ENCODE measurements at places on chromosomes 1 and 21.

DNA sequence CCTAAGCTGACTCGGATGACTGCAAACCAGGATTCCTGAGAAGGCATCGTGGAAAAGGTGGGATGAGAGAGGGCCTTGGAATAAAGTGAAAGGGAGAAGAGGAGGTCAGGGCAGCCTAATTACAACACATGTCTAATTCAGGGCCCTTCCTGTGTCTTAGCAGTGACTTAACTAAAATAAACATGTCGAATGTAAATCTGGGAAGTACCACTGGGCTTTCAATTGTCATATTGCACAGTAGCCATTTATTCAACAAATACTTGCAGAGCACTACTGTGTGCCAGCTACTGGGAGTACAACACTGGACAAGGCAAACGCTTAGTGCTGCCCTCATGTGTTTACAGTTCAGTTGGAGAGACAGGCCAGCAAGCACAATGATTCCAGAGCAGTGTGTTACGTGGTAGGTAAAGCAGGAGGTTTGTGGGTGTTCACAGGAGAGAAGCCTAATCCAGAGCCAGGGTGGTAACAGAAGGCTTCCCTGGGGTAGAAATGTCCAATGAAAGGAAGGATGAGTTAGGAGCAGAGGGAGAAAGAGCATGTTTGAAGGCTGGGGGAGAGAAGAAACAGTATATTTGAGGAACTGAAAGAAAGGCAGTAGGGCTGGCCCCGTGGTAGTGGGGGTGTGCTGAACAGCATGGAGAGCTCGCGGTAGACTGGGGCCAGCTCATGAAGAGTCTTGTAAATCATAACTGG lies 38.0 kb upstream of the RASAL2 start:
- no peak for DNase-seq

- DNase-seq = no peak
These were observed 11.5 kb downstream of the PSRC1 start for GRCh38 chr1:109271458-109271857.

- DNase-seq = no peak
These were observed 131.9 kb upstream of the USP24 start for GRCh38 chr1:55347041-55347440.

DNA sequence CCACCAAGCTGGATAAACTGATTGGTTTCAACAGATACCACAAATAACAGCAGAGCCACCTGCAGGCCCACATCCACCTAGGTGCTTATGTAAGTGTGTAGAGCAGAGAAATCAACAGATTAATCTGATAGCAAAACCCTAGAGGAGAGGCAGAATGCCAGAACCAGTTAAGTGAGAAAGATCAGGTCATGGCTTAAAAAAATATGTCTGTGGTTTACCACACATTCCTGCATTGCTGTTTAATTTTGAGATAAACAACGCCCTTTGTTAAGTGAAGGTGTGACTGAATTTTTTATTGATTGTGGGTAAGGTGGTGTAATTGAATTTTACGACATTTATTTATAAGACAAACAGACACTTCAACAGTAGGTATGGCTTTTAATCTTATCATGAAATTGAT lies 21.2 kb downstream of the CRNN start:
- DNase-seq = no peak

GRCh38 chr1:85296980-85297379 lies 20.5 kb upstream of the BCL10 start:
- DNase-seq = no peak

- DNase-seq = no peak
These were observed 242.1 kb upstream of the JUN start for GRCh38 chr1:59025898-59026426.

DNA sequence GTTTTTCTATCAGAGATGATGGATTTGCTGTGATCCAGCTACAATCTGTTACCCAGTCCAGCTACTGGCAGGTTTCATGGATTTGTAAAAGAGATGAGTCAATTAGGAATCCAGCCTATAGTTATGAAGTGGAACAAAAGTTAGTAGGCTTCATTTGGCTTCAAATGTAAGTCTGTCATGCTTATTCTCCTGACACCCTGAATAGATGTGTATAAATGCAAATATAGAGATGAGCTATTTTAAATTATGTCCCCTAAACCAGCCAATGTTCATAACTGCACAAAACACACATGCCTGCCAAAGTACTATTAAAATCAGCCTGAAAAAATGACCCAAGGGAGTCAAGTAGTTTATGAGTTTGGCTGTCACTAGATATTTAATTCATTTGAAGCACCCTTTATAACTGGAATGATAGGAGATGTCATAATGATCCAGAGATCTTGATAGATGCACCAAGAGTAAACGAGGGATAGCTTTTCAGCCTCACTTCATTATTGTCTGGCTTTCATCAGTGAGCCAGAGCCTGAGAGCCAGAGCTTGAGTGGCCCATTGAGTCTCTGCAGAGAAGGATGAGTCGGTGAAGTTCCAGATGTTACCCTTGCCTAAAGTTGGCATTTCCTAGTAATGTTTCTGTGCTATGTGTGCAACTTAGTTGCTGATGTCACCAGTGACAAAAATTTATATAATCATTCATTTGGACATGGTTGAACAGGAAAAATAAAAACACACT lies 11.8 kb upstream of the NTMT2 start:
- DNase-seq = no peak

- DNase-seq = no peak
These were observed 194.5 kb downstream of the LHX8 start for GRCh38 chr1:75328691-75329090.

DNA sequence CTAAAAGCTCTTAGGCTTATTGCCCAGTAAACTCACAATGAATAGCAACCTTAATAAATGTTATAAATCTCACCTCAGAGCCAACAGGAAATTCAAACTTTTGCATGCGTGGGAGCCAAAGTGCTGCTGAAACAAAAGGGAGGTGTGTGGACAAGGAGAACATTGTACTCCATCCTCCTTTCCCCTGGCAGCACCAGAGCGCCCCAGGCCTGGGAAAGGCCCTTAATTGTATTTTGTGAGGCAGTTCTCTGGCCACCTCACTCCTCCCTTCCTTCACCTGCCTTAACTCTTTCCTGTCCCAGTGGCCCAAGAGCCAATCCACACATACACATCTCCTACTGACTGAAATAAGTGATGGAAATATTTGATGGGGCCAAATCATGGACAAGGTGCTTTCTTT lies 648.5 kb downstream of the LMO4 start:
- DNase-seq = no peak

DNA sequence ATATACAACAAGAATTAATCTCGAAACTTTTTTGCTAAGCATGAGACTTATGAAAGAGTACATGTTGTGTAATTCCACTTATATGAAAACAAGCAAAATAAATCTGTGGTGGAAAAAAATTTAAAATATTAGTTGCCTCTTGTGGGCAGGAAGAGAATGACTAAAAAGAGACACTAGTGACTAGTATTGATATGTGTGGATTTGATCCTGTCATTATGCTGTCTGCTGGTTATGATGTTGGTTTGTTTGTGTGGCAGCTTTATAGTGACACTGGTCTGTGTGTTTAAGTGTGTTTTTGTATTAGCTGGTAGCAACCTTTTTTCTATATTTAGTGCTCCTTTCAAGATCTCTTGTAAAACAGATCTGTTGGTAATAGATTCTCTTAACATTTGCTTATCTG lies 267.8 kb upstream of the NRIP1 start:
- DNase-seq = no peak

GRCh38 chr1:70293186-70293843 lies 61.2 kb downstream of the ANKRD13C start:
- no peak for DNase-seq

- DNase-seq = no peak
These were observed 24.9 kb downstream of the CNIH3 start for GRCh38 chr1:224641030-224641429.

- DNase-seq = no peak
These were observed 61.9 kb downstream of the WNT9A start for GRCh38 chr1:227885648-227886502.

- DNase-seq = no peak
These were observed 34.5 kb downstream of the CD247 start for GRCh38 chr1:167483790-167484189.
